ENCODE measurements at places on chromosomes 7 and 10.

- DNase-seq = peak; percentile 47
Observed at GRCh38 chr10:133357285-133358161, at the start of gene FUOM. TSS of gene FUOM (minus strand) at chr10:133358019. CDS start at chr10:133358007, 12 bp downstream.

DNA sequence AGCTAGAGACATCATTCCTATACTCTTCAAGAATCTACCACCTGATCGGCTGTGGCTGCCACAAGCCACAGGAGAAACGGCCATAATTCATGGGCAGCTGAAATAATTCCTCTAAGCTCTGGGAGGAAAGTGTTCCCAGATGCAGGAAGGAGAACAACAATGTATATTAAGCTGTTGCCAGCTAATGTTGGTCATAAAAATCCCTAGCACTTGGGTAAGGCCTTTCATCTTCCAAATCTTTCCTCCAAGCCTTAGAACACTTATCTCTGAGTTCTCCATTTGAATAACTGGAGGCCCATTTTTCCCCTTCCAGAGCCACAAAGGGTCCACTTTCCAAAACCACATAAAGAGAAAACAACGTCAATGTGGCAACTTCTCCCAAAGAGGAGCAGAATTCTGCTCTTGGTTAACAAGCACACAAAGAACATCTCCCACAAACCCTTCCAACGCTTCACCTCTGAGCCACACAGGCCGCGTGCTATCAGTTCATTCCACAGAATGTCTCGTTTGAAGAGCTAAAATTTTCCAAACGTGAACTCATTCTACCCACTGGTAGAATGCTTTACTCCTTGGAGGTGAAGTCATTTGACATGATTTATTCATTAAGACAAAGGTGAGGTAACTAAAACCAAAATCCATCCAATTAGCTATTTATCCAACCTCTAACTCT, 11.2 kb downstream of the KCNMA1 start:
- DNase-seq = no peak

DNA sequence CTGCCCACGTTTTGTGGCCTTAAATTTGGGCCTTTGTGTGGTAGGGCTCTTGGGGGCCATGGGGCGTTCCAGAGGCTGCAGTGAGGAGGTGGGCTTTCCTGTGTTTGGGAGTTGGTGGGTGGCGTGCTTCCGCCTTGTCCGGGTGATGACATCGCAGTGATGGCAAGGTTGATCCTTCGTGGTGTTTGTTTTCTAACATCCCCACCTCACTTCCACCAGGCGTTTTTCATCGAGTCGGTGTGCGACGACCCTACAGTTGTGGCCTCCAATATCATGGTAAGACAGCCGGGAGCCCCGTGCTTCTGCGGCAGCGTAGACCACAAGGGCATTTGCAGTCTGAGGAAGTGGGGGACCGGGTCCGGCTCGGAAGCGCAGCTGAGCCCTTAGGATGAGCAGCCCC, 14.2 kb downstream of the PFKFB3 start:
- no peak for DNase-seq

- no peak for DNase-seq
Observed at GRCh38 chr10:22712956-22713852, 1.2 kb downstream of the PIP4K2A start.

DNA sequence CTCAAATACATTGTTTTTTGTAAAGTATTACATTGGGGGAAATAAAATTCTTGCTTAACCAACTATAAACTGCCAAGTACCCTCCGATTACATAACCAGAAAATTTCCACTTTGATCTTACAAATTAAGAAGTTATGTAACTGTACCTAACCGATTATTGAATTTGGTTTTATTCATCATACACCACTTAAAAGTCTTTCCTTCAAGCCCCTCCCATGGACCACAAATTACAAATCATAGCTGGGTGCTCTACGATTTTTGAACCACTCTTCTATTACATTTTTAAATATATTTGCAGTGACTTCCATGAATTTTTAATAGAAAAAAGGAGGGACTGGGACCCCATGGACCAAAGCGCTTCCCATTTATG, 630 bp downstream of the ZNF680 start:
- DNase-seq = peak; percentile 13

GRCh38 chr7:30584965-30585364, 9.7 kb upstream of the GARS1 start:
- no peak for DNase-seq

GRCh38 chr7:156522801-156523200, 117.8 kb upstream of the RNF32 start:
- no peak for DNase-seq

DNA sequence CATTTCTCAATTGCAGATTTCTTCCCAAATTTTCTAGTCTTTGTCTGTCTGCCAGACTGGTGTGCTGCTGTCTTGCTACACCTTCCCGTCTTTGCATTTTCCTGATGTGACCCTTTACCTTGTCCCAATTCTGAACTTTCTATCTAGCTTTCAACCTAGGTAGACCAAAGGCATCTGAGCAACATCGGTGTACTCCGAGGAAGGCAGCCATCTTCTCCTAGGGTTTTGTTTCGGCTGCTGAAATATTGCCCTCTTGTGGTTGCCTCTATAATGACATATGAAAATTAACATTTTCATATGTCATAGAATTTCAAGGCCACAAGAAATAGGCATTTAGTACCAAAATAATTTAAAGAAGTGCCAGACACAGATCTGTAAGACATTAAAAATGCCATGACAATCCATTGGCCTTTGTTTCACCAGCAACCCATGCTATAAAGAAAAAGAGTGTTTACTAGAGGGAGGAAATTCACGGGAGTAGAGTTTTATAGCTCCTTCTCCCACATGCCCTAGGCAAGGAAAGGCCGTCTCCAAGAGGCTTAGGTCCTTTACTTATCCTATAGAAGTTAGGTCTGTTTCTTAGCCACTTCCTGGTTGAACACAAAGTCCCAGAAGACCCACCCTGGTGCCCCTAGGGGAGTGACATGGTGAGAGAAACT, 23.4 kb downstream of the OR9A2 start:
- no peak for DNase-seq

- no peak for DNase-seq
Observed at GRCh38 chr7:99833289-99833877, 5.6 kb downstream of the CYP3A43 start.

DNA sequence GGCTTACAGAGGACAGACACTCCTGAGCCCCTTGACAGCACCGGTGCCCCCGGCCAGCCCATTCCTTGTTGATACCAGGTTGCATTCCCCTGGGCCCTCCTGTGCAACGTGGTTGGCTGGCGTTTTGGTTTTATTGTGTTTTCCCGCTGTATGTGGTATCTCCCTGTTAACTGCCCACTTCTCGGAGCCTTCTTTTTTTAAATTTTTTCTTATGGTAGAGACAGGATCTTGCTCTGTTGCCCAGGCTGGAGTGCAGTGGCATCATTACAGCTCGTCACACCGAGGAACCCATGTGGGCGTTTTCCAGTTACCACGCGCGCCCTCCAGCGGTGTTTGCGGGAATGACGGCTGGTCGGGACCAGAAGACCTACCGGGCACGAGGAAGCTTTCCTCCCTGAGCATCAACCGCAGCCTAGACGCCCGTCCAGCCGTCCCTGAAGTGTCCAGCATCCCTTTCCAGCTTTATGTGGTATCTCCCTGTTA, 16.9 kb upstream of the ZFAND2A start:
- DNase-seq = no peak

DNA sequence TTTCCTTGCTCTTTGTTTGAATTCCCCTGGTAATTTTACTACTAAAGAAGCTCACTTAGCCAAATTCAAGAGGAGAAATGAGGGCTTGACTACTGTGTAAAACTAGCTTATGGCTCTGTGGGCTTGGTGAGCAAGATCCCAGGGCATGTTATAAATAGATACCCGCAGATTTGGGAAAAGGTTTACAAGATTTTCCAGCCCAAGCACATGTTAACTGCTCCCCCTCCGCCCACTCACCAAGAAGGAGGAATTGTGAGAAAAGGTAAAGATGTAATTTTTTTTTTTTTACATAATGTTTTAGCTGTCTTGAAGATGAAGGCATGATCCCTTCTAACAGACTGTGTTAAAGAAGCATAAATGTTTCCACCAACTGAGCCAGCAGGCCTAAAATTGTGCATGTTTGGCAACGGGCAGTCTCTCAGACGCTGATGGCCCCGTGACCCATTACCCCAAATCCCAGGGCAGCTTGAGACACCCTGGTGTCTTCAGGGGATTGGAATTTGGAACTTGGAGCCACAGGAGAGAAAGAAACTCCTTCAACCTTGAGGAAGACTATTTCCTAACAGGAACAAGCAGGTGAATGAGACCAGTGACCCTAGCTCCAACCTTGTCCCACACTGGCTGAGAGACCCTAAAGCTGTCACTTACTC, 429.8 kb upstream of the CELF2 start:
- no peak for DNase-seq

GRCh38 chr10:120022357-120022756, 129.8 kb downstream of the SEC23IP start:
- DNase-seq = no peak

GRCh38 chr10:69093933-69094332, 6.0 kb downstream of the SRGN start:
- DNase-seq = no peak

- no peak for DNase-seq
Observed at GRCh38 chr10:51675088-51675487, 24.3 kb downstream of the CSTF2T start.

DNA sequence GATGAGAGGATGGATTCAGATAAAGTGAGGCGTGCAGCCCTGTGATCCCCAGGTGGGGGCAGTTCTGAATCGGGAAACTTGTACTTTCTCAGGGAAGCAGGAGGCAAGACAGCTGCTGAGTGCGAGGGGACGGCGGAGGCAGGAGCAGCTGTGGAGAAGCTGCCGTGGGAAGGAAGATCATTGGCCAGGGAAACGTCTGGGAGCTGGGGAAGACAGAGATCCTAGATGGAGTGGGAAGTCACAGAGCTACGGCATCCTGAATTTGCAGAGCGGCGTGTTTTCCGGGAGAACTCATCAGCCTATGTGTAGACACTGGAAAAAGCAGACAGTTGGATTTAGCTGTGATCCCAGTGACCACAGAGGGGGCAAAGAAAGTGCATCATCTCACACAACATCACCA, 9.2 kb downstream of the PRKCQ start:
- DNase-seq = no peak

GRCh38 chr10:122931088-122931906, 20.9 kb downstream of the FAM24A start:
- peak; percentile 25 for DNase-seq

- no peak for DNase-seq
Observed at GRCh38 chr7:27098578-27099451, 3.0 kb upstream of the HOXA1 start.

DNA sequence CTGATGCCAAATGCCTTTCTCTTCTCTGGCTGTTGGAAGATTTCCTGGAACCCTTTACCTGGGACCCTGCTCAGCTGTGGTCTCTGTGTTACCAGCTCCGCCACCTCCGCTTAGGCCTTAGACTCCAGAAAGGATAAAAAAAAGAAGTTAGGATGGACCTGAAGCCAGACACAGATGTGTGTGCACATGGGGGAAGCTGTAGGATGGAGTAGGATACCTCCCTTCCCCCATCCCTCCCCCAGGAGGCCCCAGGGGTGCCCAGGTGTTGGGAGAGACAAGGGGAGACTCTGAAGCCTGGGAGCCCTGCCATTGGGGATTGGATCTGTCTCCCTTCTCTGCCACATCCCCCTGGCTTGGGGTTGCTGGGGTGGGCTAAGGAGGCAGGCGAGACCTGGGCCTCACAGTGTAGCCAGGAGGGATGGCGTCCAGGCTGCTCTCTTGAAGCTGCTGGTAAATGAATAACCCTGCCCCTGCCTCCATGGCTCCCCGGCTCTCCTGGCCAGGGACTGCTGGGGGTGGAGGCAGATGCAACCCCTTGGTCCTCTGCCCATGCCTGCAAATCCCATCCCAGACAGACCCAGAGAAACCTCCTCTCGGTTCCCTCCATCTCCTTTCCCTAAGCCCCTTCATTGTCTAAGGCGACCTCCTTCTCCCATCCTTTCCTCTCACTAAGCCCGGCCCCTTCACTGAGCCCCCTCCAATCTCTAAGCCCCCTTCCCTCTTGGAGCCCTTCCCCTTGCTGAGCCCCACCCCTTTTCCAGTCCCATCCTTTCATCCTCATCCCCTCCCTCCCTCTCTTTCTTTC, 8.0 kb downstream of the CLDN3 start:
- DNase-seq = no peak
